CD4-positive, alpha-beta T cell treated with Interleukin-6 at 100 ng/mL for 8 hours (primary cell): ENCODE measurements at places on chromosomes 7 and 10.

DNA sequence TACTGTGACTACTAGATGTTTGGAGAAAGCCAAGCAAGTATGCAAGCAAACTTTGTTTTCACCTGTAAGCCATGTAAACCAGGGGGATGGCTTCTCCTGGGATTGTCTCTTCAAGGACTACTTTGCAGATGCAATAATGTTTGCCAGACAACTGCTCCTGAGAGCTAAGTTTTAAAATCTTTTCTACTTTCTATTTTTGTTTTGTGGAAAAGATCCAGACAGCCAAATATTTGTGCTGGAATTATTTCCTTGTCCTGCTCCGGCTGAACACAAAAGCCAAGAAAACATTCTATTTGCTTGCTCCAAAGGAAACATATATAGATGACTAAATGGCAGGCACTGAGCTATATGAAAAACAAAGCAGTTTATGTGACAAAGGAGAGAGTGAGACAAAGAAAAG lies 51.6 kb downstream of the TFPI2 start:
- DNase-seq: no peak

GRCh38 chr10:107544706-107545520 lies 380.4 kb upstream of the SORCS1 start:
- no peak for DNase-seq

DNA sequence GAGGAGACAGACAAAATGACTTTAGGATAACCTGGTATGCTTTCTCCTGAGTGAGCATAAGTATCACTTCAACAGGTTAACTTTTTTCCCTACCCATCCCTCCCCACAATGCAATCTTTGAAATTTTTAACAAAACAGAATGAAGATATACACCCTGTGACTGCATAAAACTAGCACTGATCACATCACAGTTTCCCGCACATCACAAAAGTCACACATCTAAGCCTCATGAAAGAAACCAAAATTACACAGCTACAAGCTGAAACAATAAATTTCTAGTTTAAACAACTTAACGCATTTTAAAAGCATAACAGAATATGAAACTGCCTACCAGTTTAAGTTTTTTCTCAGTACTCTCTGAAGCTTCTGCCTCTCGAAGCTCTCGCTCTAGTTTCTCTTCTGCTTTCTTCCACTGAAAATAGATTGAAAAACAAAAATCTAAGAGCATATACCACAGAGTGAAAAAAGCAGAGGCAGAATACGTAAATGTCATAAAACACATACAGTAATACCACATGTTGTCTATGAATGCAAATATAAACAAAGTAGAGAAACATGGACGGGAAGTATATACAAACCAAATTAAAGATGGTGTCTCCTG lies 18.1 kb downstream of the NOC3L start:
- DNase-seq: no peak

DNA sequence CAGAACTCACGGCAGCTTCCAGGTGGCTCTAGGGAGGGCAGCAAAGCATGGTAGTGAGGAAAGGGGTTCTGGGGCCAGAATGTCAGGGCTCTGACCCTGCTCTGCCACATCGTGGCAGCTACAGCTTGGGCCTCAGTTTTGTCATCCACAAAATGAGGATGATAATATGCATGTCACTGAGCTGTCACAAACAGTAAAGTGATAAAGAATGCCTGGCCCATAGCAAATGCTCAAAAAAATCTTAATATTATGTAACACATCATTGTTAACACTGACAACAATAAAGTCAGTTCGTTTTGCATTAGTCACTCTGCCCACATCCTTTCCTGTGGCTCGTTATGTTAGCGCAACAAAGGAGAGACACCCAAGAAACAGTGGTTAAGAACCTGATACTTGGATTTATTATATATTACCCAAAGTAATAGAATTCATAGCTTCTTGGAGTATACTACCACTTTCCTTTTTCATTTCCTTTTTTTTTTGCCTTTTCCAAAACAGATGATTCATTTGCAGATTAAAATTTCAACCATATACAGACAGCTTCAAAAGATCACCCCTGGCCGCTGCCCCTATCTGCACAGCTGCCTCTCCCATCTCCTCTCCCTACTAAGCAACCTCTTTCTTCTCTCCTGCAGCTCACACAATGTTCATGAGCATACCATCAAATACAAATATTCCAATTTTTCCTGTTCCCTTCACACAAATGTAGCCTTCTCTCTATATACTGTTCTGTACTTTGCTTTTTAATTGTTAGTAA lies 45.5 kb upstream of the DDC start:
- DNase-seq: peak; percentile 71

GRCh38 chr7:114799628-114800028 lies 122.3 kb upstream of the MDFIC start:
- no peak for DNase-seq

GRCh38 chr7:107594961-107595737 lies 15.1 kb downstream of the BCAP29 start:
- no peak for DNase-seq
